ENCODE measurements at places on chromosomes 1 and 21. TPM values are rescaled to one million over a fixed set of nuclear protein-coding genes. Genes with fewer than 3 reads are reported as not detected.
A peak's percentile ranks its signal among the peaks of the same experiment; 100 is the strongest.

GRCh38 chr1:225733254-225733653, 44.4 kb upstream of the SRP9 start:
- no peaks in the 10 kb centered on the region for H3K27me3 ChIP-seq
- peaks cover 4% of the 10 kb centered on the region for H3K4me1 ChIP-seq
- H3K4me3 ChIP-seq: no peak overlapping the region
- peak; percentile 24 for DNase-seq

DNA sequence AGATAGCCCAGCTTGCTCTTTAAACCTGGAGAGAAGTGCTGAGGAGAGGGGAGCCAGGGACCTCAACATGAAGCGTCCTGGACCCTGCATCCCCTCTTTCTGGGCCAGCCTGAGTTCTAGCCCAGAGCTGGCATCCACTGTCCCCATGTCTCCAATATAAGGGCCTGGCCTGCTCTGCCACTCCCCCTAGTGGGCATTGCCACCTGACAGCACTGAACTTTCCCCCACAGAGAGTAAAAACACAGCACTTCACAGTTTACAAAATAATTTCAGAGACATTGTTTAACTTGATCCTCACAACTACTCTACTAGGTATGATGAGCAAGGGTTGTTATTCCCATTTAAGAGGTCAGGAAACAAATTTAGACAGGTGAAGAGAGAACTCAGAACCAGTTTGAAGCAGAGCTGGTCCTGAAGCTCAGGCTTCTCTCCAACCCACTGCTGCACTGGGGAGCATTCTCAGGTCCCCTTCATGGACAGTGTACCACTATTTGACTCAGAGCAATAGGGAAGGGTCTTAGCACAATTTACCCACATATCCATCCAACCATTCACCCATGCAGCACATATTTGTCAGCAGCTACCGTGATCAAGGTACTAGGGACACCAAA, 151.2 kb downstream of the DMRTA2 start:
- peak; percentile 41 for DNase-seq
- H3K27ac ChIP-seq: no peak overlapping the region
- no peaks in the 10 kb centered on the region for H3K4me1 ChIP-seq
- peaks cover 9% of the 10 kb centered on the region for H3K27me3 ChIP-seq
- no peak overlapping the region for H3K4me3 ChIP-seq

C1orf115 gene
- 0.44 TPM for total RNA-seq

LRIF1 gene
- total RNA-seq: 18.5 TPM

DNA sequence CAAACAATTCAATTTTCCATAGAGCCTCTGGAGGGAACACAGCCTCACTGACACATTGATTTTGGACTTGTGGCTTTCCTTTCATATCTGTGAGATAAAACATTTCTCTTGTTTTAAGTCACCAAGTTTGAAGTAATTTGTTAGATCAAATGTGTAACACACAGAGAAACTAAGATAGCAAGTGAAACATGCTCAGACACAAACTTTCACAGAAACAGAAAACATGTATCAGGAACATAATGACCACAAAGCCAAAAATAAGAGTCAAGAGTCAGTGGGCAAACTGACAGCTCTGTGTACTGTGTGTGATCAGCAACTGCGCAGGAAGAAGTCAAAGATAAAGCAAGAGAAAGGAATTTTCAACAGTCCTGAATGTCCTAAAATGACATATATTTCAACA, 1237.5 kb downstream of the AMY1C start:
- no peak overlapping the region for H3K4me3 ChIP-seq
- no peak for DNase-seq
- H3K36me3 ChIP-seq: no peaks in the 10 kb centered on the region
- H3K27me3 ChIP-seq: no peaks in the 10 kb centered on the region
- H3K4me1 ChIP-seq: no peaks in the 10 kb centered on the region

DNA sequence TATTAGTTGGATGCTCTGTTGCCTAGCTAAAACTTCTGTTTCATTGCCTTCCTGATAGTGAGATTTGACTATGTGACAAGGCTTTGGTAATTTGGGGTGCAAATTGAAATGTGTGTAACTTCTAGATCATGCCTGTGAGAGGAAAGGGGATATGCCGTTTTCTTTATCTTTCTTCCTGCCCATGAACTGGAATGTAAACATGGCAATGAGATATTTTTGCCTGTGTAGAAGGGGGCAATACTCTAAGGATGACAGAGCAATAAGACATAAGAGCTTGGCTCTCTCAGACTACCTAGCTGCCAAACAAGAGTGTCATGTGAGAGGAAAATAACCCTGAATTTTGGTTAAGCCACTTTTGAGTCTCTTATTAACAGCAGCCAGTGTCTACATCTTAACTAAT, 49.7 kb downstream of the RAP1A start:
- no peaks in the 10 kb centered on the region for H3K4me1 ChIP-seq
- H3K36me3 ChIP-seq: no peaks in the 10 kb centered on the region
- no peaks in the 10 kb centered on the region for H3K27me3 ChIP-seq
- H3K27ac ChIP-seq: no peak overlapping the region
- DNase-seq: no peak

- peak; percentile 85 for DNase-seq
- no peaks in the 10 kb centered on the region for H3K27me3 ChIP-seq
- H3K4me1 ChIP-seq: peaks cover 34% of the 10 kb centered on the region
- no peaks in the 10 kb centered on the region for H3K36me3 ChIP-seq
Observed at GRCh38 chr1:12435639-12436344, 182.2 kb downstream of the DHRS3 start.

DNA sequence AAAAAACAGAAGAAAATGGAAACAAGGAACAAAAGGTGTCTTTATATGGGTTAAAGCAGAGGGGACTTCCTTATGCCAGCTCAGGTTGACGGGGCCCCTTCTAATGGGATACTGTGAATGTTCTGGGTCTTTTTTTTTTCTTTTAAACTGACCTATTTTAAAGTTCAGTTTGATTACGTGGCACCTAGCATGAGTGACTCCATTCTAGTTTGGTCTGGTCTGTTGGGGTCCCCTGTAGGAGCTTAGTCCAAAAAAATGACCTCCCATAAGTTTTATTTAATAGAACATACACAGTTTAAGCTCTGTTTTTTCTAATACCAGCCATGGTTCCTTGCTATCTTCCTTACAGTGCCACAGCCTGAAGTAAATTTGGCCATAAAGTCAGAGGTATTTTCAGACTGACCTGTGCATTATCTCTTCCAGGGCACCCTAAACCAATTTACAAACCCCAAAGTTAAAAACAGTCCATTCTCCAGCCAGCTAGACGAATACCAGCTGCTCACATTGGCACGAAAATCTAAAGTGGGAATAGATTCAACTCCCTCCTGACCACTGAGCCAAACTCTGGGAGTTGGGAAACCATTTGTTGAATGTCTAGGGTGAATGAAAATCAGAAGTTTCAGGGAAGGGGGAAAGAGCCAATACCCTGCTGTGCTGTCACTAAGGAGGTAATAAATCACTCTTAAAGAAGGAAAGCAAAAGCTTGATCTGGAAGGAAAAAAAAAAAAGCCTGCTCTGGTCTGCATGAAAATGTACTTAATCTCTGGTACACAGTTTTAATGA, 42.4 kb downstream of the AKNAD1 start:
- H3K27ac ChIP-seq: peak overlapping the region; percentile 14
- no peaks in the 10 kb centered on the region for H3K36me3 ChIP-seq
- peaks cover 30% of the 10 kb centered on the region for H3K4me1 ChIP-seq
- no peak overlapping the region for H3K4me3 ChIP-seq

- no peaks in the 10 kb centered on the region for H3K36me3 ChIP-seq
- no peak for DNase-seq
- no peaks in the 10 kb centered on the region for H3K4me1 ChIP-seq
- no peak overlapping the region for H3K27ac ChIP-seq
- H3K27me3 ChIP-seq: no peaks in the 10 kb centered on the region
Observed at GRCh38 chr1:82366689-82367088, 566.0 kb downstream of the ADGRL2 start.

DNA sequence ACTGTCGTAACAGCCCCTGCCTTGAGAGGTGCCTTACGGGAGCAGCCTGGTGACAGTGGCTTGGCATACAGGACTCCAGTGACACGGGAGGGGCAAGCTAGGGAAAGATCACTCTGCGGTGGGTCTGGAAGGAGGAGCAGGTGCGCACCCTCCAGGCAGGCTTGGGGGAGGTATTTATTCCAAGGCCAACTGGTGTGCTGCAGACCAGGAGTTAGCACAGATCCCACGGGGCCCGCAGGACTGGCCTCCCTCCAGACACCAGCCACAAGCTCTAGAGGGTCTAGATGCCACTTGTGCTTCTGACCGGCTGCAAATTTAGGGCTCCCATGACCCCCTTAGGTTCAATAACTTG, 22.1 kb downstream of the PSEN2 start:
- H3K4me1 ChIP-seq: no peaks in the 10 kb centered on the region
- no peaks in the 10 kb centered on the region for H3K36me3 ChIP-seq
- no peak for DNase-seq
- H3K27ac ChIP-seq: no peak overlapping the region
- H3K27me3 ChIP-seq: no peaks in the 10 kb centered on the region

LCE6A gene
- not detected for total RNA-seq

DNA sequence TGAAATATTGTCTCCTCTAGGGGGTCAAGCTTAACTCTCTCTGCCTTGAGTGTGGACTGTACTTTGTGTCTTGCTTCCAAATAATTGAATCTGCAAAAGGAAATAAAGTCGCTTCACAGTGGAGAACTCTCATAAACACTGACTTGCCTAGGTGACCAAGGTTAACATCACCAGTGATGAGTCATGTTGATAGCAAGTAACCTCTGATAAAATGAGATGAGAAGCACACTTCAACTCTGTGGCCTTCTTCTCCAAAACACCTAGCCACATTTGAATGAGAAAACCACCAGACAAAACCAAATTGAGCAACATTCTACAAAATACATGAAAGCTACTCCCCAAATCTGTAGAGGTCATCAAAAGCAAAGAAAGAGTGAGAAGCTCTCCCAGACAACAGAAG, 37.6 kb downstream of the PDE4B start:
- H3K27me3 ChIP-seq: no peaks in the 10 kb centered on the region
- no peaks in the 10 kb centered on the region for H3K36me3 ChIP-seq
- DNase-seq: no peak
- H3K4me3 ChIP-seq: no peak overlapping the region
- no peaks in the 10 kb centered on the region for H3K4me1 ChIP-seq
- no peak overlapping the region for H3K27ac ChIP-seq

GRCh38 chr1:61293986-61294504, 211.7 kb downstream of the NFIA start:
- no peaks in the 10 kb centered on the region for H3K4me1 ChIP-seq
- no peaks in the 10 kb centered on the region for H3K27me3 ChIP-seq
- no peaks in the 10 kb centered on the region for H3K36me3 ChIP-seq
- H3K4me3 ChIP-seq: no peak overlapping the region

- peak overlapping the region; percentile 82 for H3K4me3 ChIP-seq
- no peaks in the 10 kb centered on the region for H3K36me3 ChIP-seq
- no peak for DNase-seq
- no peaks in the 10 kb centered on the region for H3K27me3 ChIP-seq
- H3K4me1 ChIP-seq: peaks cover 35% of the 10 kb centered on the region
Observed at GRCh38 chr1:164562511-164562910, 3.5 kb downstream of the PBX1 start.

ADGRB2 gene
- 5.9 TPM for total RNA-seq

DCST2 gene
- not detected for total RNA-seq

GRCh38 chr1:183966487-183966886, 71.0 kb downstream of the COLGALT2 start:
- peaks cover 9% of the 10 kb centered on the region for H3K4me1 ChIP-seq
- peaks cover 23% of the 10 kb centered on the region for H3K36me3 ChIP-seq
- DNase-seq: no peak
- H3K4me3 ChIP-seq: no peak overlapping the region
- H3K27ac ChIP-seq: no peak overlapping the region

DNA sequence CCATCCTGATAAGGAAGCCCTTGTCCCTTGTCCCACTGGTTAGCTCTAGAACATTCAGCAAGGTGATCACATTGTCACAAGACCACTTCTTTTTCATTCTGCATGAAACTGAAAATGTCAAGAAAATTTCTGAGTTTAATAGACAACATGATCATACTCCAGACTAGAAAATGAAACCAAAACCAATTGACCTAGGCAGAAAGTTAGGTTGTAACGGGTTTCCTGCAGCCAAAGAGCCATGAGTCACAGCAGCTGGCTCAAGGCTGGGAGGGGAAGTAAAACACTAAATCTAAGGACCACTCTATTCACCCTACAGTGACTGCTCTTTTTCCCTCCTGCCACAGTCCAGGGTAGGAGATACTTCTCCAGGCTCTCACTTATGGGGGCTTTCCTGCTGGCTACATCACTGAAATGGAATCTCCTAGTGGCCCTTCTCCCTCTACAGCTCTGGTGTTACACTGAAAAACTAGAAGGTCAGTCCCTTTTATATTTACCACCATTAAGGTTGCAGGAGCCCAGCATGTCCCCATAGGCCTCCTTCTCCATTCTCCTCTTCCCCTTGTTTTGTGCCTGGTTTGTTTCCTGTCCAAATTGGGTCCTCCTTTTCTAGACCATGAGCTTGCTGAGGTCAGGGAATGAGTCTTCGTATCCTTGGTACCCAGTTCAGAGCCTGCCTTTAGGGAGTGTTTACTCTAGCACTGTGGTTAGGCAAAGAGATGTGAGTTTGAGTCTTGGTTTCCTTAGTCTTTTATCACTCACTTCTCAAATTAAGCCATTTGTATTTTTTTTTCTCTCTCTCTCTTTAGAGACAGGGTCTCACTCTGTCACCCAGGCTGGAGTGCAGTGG, 236.5 kb upstream of the JUN start:
- H3K4me1 ChIP-seq: peaks cover 6% of the 10 kb centered on the region
- H3K4me3 ChIP-seq: no peak overlapping the region
- no peaks in the 10 kb centered on the region for H3K27me3 ChIP-seq

DNA sequence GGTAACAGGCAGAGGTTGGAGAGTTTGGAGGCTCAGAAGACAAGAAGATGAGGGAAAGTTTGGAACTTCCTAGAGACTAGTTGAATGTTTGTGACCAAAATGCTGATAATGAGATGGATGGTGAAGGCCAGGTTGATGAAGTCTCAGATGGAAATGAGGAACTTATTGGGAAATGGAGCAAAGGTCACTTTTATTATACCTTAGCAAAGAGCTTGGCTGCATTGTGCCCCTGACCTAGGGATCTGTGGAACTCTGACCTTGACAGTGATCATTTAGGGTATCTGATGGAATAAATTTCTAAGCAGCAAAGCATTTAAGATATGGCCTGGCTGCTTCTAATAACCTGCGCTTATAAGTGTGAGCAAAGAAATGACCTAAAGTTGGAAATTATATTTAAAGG, 17.2 kb downstream of the FAM3B start:
- H3K36me3 ChIP-seq: no peaks in the 10 kb centered on the region
- H3K4me3 ChIP-seq: no peak overlapping the region
- no peaks in the 10 kb centered on the region for H3K27me3 ChIP-seq
- no peak overlapping the region for H3K27ac ChIP-seq

Data from A673 (cell line).